Muscle of leg (tissue), 16 donors: ENCODE measurements at places on chromosomes 3 and 15.

DNA sequence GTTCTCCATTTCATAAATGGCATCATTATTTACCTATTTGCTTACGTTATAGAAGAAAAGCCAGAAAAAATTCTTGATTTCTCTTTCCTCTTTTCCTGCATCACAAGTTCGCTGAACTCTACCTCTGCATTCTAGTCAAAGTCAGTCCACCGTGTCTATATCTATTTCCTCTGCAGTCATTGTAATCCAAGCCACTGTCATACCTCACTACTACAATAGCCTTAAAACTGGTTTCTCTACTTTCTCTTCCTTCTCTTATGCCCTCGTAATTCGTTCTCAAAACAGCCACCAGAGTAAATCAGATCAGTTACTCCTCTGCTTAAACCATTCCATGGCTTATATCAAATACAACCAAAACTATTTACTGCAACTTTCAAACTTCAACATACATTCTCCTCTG is 13.4 kb upstream of the FAM81A start:
- DNase-seq = no peak

- peak; percentile 89 for DNase-seq
These were observed 62.4 kb downstream of the CD200 start for GRCh38 chr3:112395181-112395895.

GRCh38 chr3:197522183-197522715 is 33.5 kb downstream of the BDH1 start:
- DNase-seq = peak; percentile 44

DNA sequence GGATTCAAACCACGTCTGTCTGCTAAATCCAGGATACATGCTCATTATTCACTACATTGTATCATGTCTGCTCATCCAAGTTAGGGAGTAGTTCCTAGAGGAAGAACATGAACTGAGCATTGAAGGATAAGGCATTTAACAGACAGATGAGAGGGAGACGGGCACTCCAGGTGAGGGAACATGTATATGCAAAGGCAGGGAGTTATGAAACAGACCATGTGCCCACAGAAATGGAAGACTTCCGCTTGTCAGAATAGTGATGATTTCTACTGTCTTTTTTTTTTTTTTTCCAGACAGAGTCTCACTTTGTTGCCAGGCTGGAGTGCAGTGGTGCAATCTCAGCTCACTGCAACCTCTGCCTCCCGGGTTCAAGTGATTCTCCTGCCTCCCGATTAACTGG is 5.0 kb upstream of the NDUFAF1 start:
- no peak for DNase-seq

DNA sequence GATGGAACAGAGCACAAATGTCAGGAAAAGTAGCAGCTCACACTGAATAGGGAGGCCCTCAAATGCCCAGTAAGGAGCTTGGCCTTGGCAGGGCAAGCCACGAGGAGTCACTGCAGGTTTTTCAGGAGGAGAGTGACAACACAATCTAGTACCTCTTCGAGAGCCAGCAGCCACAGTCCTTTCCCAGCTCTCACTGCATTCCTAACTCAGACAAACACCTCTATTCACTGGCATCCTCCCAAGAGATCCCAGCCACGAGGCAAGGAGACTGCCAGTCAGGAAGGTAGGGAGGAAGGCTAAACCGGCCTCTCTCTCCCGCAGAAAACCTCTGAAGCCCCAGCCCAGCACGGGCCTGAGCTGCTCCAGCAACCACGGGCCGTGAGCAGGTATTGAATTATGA is 146.0 kb upstream of the SMAD3 start:
- DNase-seq = peak; percentile 32

GRCh38 chr3:48700731-48701405 is 15.2 kb upstream of the NCKIPSD start:
- no peak for DNase-seq

GRCh38 chr3:126540951-126541627 is 17.1 kb downstream of the CHST13 start:
- no peak for DNase-seq

- DNase-seq = no peak
These were observed 271.1 kb downstream of the EBLN2 start for GRCh38 chr3:73332558-73332957.

DNA sequence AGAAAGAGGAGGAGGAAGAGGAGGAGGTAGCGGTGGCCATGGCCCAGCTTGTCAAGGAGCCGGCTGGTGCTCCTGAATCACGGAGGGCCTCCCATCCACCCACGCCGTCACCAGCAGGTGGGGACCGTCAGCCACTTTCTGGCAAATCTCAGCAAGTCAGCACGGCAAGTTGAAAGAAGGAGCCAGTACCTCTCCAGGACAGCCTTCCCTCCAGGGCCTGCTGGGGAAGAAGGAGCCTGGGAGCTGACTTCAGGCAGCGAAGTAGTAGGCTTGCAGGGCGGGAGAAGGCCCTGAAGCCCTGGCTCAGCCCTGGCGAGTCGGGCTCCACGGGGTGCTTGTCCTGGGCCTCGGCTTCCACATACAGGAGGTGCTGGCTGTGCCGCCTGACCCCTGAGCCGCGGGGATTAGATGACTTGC is 99.2 kb upstream of the TRPM1 start:
- DNase-seq = peak; percentile 60

GRCh38 chr3:13107661-13108060 is 34.4 kb upstream of the IQSEC1 start:
- DNase-seq = no peak

GRCh38 chr3:186782542-186783057 is 777 bp upstream of the EIF4A2 start:
- no peak for DNase-seq

DNA sequence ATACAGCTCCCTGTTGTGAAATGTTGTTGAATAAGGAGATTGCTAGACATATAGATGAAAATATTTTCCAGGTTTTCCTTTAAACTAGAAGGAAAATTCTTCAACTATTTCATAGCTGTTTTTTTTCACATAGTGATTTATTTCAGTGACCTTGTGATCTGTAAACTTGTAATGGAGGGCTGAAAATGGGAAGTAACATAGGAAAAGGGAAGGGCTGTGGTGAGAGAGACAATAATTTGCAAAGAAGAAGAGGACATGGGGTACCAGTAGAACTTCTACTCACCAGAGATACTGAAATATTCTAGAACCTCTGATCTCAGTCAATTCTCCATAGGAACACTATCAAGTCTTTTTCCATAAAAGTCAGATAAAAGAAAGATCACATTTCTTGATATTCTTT is 60.4 kb downstream of the PLS1 start:
- peak; percentile 8 for DNase-seq

- no peak for DNase-seq
These were observed 53.9 kb upstream of the DAZL start for GRCh38 chr3:16658925-16659793.

GRCh38 chr15:70833861-70834765 is 19.8 kb downstream of the LARP6 start:
- peak; percentile 88 for DNase-seq

DNA sequence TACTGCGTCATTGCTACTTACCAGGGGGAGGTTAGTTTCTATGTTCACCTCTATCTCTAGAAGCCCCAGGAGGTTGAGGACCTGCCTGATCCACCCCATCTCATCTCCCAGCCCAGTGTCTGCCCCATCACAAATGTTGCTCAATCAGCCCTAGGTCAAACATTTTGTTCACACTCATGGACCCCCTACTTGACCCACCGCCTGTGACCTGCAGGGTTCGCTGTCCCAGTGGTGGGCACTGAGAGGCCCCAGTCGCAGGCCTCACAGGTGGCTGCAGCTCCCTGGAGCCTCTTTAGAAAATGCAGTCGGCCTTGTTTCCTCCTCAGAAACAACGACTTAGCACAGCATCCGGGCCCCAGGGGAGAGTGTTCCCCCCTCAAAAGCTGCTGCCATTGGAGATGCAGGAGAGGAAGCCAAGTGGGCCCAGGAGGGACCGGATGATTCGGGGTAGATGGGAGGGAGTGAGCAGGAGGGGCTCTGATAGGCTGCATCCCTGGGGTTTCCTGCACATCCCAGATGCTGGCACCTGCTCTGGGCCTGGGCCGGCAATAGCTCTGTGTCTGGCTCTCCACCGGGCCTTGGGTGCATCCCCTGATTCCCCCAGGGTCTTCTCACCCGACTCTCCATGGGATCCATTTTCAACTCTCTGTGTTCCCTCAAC is 18.4 kb upstream of the INSYN1 start:
- DNase-seq = no peak

DNA sequence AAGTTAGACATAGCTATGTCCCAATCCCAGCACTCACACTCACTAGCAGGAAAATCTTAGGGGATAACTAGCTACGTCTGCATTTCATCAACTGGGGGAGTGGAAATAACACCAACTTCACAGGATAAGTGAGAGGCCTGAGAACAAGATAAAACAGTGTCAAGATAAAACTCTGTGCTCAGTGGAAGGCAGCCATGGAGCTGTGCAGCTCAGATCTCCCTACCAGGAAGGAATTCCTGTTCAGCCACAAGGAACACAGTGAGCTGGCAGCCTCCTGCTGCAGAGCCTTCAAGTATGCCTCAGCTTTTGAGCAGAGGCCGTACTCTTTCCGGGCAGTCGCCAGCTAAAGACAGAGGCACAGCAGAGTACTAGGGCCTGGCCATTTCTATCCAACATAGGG is 115.8 kb upstream of the TOPAZ1 start:
- DNase-seq = no peak

DNA sequence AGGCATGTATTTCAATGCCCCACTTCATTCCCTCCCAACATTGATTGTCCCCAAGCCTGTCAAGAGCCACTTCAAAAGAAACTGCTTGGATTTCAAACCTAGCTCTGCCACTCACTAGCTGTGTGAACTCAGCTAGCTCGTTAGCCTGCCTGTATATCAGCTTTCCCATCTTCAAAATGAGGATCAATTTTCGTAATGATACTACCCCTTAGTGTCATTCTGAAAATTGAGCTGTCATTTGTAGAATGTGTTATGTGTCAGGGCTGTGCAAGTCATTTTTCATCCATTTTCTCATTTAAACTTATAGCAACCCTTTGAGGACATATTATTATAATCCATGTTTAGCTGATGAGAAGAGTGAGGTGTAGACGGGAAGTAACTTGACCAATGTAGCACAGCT is 88.6 kb downstream of the TRIM42 start:
- no peak for DNase-seq

GRCh38 chr15:84681831-84682230 is 23.8 kb upstream of the NMB start:
- no peak for DNase-seq
